ENCODE measurements at places on chromosomes 4 and X.

GRCh38 chr4:127634181-127634580 is 1.4 kb downstream of the INTU start:
- no peak for DNase-seq

- DNase-seq: no peak
Observed at GRCh38 chrX:72295745-72296144, 10.0 kb downstream of the CITED1 start.

DNA sequence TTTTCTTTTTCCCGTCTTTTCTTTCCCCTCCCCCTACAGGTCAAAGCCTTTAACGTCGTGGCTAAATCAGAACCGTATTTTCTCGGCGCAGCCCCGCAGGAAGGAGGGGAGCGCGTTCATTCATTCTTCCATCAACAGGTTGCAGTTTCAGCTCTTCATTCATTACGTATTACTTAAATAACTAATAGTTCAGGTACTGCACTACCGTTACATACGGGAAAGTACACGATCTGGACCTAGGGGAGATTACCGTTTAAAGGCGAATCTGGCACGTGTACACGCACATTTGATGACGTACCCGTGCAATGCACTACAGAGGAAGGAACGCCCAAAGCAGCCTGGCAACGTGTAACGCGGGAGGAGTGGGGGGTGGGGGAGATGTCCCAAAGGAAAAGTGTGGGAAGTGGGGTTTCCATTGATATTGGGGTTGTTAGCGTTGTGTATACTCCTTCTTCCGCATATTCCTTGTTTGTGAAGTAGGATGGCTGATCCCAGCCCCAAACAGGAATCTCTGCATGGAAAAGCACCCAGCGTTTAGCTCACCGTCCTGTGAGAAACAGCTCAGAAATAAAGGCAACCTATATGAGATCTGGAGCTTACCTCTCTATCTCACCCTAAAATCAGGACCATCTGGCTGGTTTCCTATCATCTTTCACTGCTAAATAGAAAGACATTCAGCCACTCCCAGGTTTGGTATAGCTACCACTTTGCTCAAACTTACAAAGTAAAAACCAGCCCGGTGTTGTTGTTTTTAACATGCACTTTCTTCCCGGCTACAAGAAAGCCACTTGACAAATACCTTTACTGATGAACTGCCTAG is 585 bp upstream of the SEC24D start:
- peak; percentile 28 for DNase-seq

GRCh38 chr4:178356725-178357124 is 914.5 kb upstream of the AGA start:
- no peak for DNase-seq

DNA sequence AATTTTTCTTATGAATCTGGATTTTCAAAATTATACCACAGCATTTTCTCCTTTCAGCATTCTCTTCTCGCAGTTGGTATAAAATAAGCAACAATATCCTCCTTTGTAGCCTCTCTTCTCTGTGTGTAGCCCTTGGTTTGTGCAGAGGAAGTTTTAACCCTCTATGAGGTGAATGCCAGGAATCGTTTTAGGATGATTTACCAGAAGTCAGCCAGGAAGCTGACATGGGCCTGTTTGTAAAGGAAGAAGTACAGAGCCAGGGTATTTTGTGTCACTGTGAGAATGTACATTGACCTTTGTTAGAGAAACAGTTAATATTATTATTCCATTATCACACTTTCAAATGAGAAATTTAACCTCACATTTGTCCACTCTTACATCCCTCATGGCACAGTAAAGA is 88.9 kb upstream of the RPL34 start:
- DNase-seq: no peak

DNA sequence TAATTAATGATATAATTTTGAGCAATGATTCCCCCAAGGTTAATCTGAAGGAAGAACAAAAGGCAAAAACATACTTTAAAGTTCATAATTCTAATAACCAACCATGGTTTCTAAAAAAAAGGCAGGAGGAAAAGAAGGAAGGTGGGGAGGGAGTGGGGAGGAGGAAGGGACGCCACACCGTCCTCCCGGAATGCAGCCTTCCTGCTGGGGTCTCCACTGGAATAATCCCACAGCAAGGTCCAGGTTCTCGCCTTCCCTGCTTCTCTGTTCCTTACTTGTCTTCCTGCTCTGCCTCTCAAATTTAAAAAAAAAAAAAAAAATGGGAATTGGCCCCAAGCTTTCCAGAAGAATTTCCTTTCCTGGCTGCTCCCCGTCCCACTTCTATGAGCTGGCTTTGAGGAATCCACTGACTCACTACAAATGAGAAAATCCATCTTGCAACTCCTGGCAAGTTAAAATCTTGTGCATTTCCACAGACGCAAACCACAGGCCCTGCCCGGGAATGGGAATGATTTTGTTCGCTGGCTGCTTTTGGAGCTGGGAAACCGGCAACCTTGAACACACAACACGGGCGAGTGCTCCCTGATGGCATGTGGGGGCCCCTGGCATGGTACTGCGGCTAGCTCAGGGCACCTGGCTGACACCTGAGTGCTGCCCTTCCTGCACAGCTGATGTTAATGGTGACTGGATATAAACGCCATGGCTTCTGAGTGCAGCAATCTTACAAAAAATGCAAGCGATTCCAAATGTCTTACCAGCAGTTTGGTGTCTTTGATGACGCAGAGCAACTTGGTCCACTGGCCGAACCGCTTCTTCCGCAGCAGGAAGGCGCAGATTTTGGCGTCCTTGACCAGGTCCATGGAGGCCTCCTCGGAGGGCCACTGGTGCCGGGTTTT is 97.0 kb downstream of the AFAP1 start:
- DNase-seq: no peak

- no peak for DNase-seq
Observed at GRCh38 chr4:145483514-145483913, 1.9 kb downstream of the SMAD1 start.

GRCh38 chr4:102324730-102325129 is 20.6 kb downstream of the SLC39A8 start:
- DNase-seq: no peak

- DNase-seq: no peak
Observed at GRCh38 chr4:6960628-6961412, 51.2 kb downstream of the TBC1D14 start.

GRCh38 chr4:123401271-123402120 is 4.9 kb downstream of the SPRY1 start:
- DNase-seq: no peak

DNA sequence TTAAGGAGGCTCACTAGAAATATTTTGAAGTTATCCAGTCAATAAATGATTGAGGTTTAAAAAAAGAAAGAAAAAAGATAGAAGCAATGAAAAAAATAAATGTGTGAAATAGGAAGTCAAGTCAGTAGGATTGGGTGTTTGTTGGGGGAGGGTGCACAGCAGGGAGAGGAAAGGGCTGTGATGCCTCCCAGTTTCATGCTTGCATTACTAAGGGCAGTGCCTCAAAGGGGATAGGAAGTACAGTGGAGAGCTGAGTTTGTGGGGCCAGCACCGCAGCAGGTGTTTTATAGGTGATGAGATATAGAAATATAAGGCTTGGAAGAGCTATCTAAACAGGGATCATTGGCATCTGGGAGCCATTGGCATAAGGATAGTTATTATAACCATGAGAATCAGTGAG is 919.2 kb downstream of the STIM2 start:
- no peak for DNase-seq

GRCh38 chrX:100721328-100721727 is 10.6 kb downstream of the SYTL4 start:
- no peak for DNase-seq

GRCh38 chr4:10100734-10101216 is 15.8 kb downstream of the WDR1 start:
- DNase-seq: no peak

DNA sequence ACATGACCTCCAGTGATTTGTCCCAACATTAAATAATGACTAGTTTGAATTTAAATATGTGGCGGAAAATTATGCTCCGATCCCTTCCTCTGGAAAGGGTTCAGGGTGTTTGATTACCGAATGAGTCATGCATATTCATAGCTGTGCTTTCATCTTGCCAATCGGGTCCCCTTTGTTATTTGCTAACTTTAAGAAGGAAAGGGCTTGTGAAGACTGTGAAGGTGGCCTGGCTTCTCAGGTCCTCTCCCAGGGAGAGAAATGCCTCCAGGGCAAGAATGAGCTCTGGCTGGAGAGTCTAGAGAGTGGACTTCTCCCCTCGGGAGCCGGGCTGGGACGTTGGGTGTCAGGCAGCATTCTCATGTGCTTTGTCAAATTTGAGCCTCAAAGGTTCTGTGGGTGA is 155.5 kb upstream of the PSAPL1 start:
- DNase-seq: no peak

Data from anterior cingulate cortex (tissue), 58 donors.